ENCODE measurements at places on chromosomes 5 and 9. TPM values are rescaled to one million over a fixed set of nuclear protein-coding genes. Genes with fewer than 3 reads are reported as not detected.

The CA9 gene
- 0.47 TPM for total RNA-seq

- no peak for DNase-seq
Observed at GRCh38 chr5:168974082-168974481, 326.9 kb downstream of the SLIT3 start.

DNA sequence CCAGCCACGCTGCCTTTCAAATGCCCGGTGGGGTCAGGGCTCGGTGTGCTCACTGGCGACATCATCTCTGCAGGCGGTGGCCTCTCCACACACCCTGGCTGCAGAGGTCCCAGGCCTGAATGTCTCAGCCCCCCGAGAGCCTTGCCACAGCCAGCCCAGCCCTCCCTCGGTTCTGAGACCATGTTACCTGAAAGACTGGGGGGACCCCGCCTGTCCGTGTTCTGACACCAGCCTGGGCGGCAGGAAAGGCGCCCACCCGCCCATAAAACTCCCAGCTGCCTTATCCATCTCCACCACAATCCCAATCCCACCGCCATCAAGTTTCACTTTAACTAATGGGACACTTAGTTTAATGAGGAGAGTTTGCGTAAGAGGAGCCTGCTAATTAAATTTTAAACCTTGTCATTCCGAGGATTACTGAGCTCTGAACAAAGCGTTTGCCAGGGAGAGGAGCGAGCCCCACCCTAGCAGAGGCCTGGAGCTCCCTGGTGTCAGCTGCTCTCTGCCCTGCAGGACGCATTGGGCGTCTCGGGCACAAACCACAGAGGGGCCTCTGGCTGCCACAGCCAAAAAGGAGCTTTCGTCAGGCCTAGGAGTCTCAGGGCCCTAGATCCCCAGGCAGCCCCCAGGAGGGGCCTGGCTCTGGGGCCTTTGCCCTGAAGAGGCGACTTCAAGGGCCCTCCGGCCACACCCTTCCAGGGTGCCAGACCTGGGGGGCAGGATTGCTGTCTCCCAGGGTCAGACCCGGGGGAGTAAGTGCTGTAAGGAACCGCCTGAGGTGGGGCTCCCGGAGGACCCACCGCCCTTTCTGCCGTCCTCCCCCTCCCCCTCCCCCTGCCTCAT, 15.3 kb downstream of the LHX3 start:
- no peak for DNase-seq

DNA sequence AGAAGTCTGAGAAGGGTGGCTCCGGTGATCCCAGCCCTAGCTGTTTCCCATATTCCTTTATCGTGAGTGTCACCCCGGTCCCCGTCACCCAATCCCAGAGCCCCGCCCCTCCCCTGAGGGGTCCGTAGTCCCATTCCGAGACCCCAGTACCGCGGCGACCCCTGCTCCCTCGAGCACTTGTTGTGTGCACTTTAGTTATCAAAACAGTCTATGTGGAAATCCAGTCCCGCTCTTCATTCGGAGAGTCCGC, 223 bp downstream of the LRSAM1 start:
- no peak for DNase-seq

DNA sequence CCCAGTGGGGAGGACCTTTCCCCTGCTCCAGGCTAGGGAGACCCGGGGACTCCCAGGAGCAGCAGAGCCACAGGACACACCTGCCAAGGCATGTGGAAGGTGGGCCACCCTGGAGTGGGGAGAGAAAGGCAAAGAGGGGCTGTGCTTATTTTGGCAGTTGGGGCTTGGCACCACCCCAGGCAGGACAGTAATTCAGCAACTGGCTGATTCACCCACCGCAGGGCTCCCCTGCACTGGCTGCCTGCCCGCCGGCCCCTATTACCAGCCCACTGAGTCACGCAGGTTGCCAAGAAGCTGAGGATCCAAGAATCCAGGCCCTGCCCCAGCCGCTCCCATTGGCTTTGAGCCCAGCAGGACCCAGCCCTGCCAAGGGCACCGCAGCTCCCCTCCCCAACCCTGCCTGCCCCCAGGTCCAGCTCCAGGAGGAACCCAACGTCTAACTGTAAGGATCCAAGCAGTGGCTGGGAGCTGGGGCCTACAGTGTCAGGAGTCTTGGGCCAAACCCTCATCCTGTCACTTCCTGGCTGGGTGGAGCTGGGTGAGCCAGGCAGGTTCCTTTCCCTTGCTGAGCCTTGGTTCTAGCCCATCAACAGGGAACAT, 14.2 kb upstream of the RALGDS start:
- no peak for DNase-seq

All from heart left ventricle (tissue), 16 donors.